ENCODE measurements at places on chromosomes 1 and 21.
A peak's percentile ranks its signal among the peaks of the same experiment; 100 is the strongest.

DNA sequence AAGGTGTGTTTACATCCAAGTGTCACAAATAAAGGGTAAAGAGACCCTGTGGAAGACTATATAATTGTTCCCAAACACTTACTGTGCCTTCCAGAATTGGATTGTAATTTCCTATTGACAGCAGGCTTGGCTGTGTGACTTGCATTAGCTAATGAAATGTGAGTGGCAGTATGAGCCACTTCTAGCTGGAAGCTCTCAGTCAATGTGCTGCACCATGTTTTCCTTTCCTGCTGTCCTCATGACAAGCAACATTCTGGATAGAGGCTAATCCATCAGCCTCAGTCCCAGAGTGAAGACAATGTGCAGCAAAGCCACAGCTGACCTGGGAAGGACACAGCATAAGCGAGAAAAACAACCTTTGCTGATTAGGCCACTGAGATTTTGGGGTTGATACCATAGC lies 5.9 kb upstream of the FOXJ3 start:
- DNase-seq: no peak

GRCh38 chr1:230469271-230469670 lies 43.1 kb upstream of the PGBD5 start:
- DNase-seq: no peak

- DNase-seq: no peak
Measured at GRCh38 chr21:39452207-39452969, 618 bp downstream of the SH3BGR start.

DNA sequence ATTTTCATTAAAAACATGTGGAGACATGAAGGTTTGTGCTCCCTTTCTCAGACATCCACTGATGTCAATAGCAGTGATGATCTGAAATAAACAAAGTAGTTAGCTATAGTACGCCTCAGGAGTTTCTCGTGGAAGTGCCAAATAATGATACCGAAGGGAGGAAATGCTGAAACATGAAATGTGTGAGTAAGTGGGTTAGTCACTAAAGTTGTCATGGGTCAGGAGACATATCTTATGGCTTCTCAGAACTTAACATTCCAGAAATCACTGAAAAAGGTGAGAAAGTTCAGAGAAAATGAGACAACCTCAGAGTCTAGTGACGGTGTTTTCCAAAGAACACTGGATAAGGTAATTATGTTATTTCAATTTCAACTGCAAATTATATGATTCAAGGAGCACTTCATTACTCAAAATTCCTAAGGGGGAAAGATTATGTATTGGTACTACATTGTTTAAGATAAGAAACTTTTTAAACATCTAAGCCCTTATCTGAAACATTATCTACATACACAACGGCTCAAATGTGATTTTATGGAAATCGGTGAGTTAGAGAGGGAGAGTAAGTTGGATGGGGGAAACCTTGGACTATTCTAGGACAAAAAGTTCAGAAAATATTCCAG lies 20.6 kb downstream of the NIBAN1 start:
- DNase-seq: peak; percentile 9

GRCh38 chr1:151949371-151950193 lies 40.3 kb upstream of the THEM4 start:
- DNase-seq: no peak

DNA sequence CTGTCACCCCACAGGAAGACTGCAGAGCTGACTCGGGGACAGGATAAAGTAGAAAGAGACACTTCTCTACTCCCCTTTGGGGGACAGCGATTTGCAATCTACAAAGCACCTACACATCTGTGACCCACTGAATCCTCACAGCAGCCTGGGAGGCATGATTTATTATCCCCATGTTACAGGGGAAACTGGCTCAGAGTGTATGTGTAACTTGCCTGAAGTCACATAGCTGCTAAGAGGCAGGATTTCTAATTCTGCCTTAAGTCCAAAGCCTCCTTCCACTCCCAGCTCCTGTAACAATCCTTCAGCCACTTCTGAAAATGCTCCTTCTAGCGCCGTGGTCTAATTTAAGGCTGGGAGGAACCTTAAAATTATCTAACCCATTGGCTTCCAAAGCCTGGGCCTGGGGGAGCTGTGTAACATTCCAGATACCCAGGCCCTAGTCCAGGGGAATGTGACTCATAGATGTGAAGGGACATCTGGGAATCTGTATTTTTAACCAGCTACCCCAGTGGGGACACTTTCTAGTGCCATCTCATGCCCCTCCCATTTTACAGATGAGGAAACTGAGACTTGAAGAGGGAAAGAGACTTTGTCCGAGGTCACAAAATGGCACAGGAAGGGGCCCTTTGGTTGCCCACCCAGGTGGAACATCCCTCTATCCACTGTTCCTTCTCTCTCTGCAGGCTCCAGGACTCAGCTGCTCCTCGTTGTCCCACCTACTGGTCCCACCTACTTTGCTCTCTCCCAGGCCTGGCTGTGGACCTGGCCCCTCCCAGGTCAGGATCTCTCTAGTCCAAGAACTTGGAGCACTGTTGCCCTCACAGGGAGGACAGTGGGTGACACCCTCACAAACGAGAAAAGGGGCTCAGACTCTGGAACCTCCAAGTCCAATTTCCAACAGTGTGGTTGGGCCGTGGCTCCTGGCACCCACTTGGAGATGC lies 48.9 kb downstream of the AHDC1 start:
- DNase-seq: no peak

Measured in immature natural killer cell (primary cell).